Tongue (tissue), 3 donors: ENCODE measurements at places on chromosomes 11 and 22. TPM values are rescaled to one million over a fixed set of nuclear protein-coding genes. Genes with fewer than 3 reads are reported as not detected.

DNA sequence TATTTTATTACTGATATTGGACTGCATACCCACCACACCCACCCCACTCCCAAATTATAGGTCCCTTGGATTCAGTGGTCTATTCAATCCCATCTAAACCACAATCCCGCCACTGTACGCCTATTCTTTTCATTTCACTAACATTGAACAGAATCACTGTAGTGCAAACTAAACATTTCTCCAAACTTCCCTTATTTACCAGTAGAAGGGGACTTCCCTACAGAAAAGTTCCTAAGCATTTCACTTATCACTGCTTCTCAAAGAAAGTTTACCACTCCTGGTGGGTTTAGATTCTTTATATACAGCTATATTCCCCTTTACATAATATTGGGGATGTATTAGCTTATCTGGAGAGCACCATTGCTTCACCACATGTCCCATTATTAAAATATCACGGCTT is 29.3 kb downstream of the OR8B12 start:
- DNase-seq = no peak

DNA sequence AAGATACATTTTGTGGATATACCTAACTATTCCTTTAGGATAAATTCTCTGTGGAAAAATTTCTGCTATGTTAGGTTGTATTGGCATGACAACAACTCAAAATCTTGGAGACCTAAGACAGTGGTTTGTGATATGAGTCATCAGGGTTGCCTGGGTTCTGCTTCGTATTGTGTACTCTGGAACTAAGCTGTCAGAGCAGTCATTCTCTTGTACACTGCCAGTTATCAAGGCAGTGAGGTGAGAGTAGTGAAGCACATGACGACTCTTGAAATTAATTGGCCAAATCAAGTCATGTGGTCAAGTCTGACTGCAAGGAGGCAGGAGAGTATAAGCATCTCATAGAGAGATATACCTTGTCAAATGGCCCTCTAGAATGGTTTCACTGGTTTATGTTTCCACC is 104.4 kb downstream of the FANCF start:
- no peak for DNase-seq

DNA sequence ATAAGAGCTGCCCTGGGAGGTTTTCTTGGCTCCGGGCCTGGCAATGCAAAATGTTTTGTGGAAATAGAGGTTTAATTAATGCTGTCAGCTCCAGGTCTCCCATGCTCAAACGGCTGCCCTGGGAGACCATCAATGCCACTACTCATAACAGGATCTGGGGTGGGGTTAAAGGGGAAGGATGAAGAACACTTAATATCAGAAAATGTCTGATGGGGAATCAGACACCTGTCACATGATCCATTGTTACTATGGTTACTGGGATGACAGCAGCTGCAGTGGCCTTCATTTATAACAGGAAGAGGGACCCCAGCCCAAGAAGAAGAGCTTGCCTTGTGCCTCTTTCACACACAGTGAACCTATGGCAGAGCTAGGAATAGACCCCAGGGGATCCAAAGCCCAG is 2.2 kb upstream of the SYT13 start:
- no peak for DNase-seq

GRCh38 chr11:74932169-74932568 is 16.7 kb downstream of the XRRA1 start:
- DNase-seq = no peak

DNA sequence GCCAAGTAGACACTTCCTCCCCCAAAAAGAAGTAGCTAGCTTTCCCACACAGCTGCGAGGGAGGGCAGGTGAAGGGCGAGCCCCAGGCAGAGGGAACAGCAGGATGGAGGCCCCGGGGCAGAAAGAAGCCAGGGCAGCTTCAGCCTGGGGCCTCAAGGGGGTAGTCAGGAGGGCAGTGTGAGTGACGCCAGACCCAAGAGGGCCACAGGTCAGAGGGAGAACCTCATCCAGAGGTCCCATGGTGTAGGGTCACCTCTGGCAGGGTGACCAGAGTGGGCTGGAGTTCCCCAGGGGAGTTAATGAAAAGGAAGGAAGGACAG is 9.2 kb downstream of the PRR5 start:
- no peak for DNase-seq

DNA sequence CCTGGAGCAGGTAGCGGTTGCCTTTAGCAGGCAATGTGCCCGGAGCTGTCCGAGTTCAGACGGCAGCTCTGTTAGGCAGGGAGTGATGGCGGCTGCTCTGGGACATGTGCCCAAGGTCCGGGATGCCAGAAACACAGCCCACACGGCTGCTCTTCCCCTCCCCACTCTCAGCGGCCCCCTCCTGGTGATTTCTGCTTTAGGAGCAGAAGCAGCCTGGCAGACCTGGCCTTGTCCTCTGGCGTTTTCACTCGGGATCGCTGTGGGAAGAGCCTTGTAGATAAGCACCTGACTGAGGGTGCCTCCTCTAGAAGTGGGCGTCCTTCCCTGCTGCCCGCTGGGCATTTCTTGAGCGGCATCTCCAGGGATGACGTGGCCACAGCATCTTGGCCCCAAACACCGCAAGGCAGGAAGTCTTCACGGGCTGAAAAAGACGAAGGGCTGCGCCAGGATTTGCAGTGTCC is 392.2 kb downstream of the TBC1D22A start:
- peak; percentile 82 for DNase-seq

- DNase-seq = peak; percentile 24
These were observed 151.3 kb downstream of the CEP164 start for GRCh38 chr11:117478926-117479325.

GRCh38 chr11:116043857-116044256 is 539.6 kb upstream of the CADM1 start:
- DNase-seq = no peak

DNA sequence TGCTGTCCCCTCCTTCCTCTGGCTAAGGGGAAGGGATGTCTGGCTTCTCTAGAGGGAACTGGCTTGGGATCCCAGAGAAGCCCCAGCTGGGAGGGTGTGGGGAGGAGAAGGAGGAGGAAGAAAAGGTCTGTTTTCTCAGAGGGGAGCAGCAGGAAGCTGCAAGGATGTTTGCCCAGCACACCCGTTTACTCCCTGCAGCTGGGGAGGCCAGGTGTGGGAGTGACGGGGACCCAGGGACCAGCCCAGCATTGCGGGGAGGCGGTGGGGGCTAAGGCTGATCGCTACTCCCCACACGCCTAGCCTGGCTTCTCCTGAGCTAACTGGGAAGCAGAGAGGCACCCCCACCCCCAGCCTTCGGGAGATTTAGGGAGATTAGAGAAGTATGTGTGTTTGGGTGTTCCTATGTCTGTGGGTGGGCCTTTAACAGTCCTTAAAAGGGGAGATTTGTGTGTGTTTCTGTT is 3.9 kb downstream of the CREB3L1 start:
- DNase-seq = peak; percentile 76

DNA sequence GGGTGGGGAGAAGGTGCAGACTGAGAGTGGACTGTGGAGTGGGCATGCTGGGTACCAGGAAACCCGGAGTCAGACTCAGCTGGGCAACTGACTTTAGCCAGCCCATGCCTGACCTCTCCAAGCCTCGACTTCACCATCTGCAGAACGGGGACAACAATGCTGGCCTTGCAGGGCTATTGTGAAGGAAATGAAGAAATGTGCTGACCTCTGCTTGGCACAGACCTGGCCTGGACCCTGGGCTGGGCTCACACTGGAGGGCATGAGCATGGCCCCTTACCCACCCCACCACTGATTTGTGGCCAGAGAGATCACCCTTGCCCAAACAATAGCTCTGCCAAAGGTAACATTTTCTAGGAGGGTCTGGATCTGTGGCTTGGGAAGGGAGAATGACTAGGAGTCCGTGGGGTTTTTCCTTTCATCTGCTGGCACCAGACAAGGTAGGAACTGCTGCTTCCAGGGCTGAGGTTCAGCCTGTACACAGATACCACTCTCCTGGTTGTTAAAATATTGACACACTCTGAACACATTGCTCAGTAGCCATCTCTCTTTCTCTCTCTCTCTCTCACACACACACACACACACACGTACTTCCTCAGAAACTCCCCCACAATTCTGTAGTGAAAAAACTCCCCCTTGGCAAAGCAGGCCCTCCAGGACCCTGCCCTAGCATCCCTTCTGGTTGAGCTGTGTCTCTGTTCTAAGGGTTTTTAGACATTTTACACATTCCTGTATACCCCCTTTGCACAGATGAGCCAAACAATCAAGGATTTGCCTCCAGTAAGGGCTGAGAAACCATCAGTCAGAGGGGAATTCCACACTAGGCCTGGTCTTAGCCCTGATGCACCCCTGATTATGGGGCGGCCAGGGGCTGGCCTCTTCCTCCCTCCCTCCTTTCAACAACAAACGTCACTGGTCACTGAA is 1.0 kb downstream of the MOGAT2 start:
- no peak for DNase-seq

DNA sequence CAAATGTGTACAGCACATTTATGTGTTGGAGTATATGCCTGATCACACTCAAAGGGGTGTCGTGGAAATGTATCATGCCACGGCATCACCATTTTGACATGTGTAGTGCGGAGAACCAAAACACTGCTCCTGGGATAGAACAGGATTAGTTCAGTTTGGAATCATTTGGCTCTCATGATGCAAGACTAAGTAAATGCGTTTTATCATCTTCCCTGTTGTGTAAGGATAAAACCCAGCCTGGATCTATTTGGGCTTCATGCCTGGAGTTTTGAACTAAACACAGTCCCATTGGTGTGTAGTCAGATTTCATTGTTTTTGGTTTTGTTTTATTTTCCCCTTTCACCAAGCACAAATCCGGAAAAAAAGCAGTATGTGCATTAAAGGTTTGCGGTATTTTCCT is 574.3 kb downstream of the NTM start:
- peak; percentile 78 for DNase-seq

GRCh38 chr11:19633276-19633675 is 79.4 kb upstream of the NAV2 start:
- no peak for DNase-seq

GRCh38 chr11:86644291-86644690 is 28.1 kb downstream of the ME3 start:
- DNase-seq = no peak

- no peak for DNase-seq
These were observed 12.5 kb upstream of the FADS3 start for GRCh38 chr11:61903845-61904244.

GRCh38 chr22:36900880-36901279 is 12.5 kb upstream of the CSF2RB start:
- no peak for DNase-seq

GRCh38 chr22:33883561-33883960 is 36.7 kb downstream of the LARGE1 start:
- no peak for DNase-seq

DNA sequence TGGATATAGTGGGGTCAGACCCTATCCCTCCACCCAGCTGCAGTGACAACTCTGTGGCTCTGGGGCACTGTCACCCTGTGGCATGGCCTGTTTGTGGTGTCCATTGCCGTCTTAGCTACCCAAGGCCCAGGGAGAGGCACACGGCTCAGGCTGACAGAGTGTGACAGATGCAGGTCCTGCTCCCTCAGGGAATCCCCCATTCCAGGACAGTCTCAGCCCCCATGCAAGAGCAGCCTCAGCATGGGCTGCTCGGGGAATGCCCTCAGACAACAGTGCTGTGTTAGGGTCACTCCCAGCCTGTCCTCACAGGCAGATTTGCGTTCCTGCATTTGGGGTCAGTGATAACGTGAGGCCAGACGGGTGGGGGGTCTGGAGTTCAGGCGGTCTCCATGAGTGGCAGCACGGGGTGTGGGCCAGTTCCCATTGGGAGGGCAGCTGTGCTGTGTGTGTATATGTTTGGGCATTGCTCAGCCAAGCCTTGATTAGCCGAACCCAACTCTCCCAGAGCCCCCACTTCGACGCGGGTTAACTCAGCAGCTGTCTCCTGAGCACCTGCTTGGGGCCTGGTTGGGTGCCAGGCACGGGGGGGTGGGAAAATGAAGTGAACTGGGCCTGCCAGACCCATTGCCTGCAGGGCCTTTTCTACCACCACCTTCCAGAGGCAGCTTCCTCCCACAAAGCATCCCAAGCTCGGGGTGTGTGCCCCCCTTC is 5.3 kb upstream of the KCNQ1OT1 start:
- DNase-seq = peak; percentile 97

The CTNND1 gene
- total RNA-seq = 185 TPM

The GNG3 gene
- total RNA-seq = not detected

The DCDC1 gene
- 0.62 TPM for total RNA-seq

The AIFM3 gene
- total RNA-seq = 0.21 TPM

The STX3 gene
- total RNA-seq = 11.4 TPM

The OR9I1 gene
- not detected for total RNA-seq

The SLC16A8 gene
- not detected for total RNA-seq

The ZFTA gene
- 33.7 TPM for total RNA-seq

The IFITM10 gene
- total RNA-seq = 0.31 TPM

The C11orf21 gene
- total RNA-seq = 0.10 TPM

The MOGAT2 gene
- total RNA-seq = not detected

The ATP5MG gene
- 77.5 TPM for total RNA-seq

The SERHL2 gene
- total RNA-seq = 1.6 TPM
